ENCODE measurements at places on chromosomes 7 and 10.

DNA sequence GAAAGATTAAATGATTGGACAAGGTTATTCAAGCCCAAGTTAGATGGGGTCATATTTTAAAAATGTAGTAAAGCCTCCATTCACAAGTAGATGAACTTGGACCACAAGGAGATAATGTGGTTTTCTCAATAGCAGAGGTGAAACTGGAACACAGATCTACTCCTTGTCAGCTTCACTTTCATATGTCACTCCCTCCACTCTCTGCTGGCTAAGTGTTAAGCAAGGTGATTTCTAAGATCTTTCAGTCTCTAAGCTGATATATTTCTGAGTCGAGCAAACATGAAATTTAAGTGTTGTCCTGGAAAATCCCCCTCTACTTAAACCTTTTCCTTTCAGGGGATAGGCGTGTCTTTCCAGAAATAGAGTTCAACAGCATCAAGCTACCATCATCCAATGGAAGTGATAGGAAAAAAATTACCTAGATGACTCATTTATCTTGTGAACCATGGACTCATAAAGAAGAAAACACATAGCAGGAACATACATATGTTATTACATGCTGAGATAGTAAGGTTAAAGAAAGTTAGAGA is 275.0 kb downstream of the PTEN start:
- no peak for DNase-seq

GRCh38 chr7:106644999-106645398 is 16.0 kb downstream of the CCDC71L start:
- DNase-seq: no peak

- DNase-seq: no peak
These were observed 23.0 kb downstream of the CDC123 start for GRCh38 chr10:12218991-12219390.

DNA sequence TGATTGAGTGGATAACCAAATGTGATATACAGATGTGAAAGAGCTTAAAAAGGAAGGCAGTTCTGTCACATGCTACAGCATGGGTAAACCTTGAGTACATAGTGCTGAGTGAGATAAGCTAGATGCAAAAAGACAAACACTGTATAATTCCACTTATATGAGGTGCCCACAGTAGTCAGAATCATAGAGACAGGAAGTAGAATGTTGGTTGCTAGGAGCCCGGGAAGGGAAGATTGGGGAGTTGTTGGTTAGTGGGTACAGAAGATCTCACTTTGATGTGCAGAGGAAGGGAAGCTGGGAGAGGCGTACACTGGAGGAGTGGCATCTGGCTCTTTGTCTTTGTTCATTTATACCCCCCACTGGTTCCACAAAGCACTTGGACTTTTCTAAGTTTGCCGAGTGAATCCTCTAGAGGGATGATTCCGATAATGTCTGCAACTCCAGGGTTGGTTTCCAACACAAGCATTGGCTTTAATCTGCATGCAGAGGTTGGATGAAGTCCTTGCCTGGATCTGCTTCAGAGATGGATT is 39.5 kb downstream of the TSPAN14 start:
- DNase-seq: no peak

DNA sequence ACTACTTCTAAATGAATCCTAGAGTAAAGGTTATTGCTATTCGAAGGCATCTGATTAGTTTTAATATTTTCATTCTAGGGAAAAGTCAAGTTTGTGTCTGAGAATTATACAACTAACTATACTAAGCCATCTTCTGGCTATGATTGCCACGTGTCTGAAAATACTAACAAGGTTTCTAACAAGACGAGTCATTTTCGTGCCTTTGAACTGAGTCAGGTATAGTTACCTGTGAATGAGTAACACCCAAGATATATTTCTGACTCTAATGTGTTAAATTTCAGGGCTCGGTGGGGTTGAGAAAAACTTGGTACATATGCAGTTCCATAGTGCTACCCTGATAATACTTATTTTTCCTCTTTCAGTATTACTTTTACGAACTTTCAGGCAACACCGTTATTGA is 35.5 kb downstream of the TASOR2 start:
- no peak for DNase-seq

DNA sequence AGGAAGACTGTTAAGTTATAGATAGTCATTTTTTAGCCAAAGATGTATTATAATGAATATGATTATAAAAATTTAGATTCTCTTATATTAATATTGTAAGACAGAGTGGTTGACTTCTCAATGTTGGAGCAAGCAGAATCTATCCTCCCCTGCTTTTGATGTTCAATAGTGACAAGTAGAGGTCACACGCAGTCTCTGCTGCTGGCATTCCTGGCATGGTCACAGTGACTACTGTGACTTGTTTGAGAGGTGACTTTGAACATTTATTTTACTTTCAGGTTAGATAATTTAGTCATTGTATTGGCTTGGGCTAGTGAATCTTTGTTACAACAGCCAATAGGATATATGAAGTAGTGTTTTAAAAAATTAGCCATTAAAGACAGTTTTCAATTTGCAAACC is 13.7 kb upstream of the CD36 start:
- no peak for DNase-seq

DNA sequence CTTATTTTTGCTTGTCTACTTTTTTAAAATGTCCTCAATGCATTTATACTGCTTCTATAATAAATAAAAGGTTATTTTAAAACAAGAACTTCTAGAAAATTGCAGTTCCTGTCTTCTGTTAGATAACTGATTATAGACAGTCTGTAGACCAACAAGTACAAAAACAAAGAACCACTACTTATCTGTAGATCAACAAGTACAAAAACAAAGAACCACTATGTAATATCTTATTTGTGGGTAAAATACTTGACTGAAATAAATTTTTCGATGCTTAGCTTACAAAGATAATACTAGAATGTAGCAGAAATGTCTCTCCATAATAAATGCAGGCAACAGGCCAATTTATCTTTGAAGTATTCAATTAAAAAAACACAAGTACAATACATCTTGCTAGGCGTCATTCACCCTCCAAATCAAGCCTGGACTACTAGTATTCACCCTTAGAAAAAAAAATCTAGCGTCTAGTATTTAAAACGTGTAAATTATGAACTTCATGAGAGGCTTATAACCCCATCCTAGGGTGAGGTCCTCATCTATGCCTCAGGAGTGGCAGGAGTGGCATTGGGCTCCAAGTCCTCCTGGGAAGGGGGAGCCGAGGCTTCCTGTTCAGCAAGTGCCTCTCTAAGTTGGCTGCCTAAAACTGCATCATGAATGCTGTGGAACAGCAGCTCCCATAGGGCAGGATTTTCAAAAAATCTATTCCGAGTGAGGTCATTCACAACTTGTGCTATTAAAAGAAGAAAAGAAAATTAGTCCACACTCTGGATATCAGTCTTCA is 26.6 kb downstream of the PSMC2 start:
- no peak for DNase-seq

GRCh38 chr10:95319239-95319638 is 28.4 kb upstream of the PDLIM1 start:
- no peak for DNase-seq

- DNase-seq: no peak
These were observed 119.3 kb downstream of the HDAC9 start for GRCh38 chr7:18614841-18615240.

DNA sequence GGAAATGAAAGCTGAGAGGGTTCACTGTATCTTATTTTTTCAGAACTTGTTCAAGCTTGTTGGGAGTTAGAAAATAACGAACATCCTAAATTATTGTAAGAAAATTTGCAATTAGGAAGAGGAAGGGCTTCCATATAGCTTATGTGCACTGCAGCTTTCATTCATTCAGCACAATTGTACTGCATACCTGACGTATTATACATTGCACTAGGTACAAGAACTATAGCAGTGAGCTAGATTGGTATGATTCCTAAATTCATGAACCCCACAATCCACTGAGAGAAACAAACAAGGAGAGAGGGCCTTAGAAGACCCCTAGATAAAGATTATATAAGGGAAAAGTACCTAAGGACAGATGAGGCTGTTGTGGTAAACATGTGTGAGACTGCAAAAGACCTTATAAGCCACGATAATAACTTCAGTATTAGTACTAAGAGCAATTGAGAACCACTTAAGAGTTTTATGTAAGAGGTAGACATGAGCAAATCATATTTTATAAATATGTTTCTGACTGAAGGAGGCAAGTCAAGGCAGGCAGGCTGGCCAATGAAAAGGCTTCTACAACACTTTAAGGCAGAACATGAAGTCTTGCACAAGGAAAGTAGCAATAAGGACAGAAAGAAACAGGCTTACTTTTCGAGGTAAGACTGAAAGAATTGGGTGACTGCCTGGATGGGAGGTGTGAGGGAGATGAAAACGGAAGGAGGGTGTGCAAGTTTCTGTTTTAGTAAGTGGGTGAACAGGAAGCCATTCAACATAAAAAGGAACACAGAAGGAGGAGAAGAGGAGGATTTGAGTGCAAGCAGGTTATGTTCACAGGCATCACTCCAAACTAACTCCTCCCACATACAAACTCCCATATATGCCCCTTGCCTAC is 77.9 kb upstream of the LRRN3 start:
- no peak for DNase-seq

GRCh38 chr7:151539088-151539671 is 19.5 kb upstream of the RHEB start:
- no peak for DNase-seq

GRCh38 chr7:106031300-106032035 is 68.4 kb downstream of the CDHR3 start:
- DNase-seq: no peak

- DNase-seq: no peak
These were observed 7.6 kb downstream of the CALCR start for GRCh38 chr7:93566876-93567275.

DNA sequence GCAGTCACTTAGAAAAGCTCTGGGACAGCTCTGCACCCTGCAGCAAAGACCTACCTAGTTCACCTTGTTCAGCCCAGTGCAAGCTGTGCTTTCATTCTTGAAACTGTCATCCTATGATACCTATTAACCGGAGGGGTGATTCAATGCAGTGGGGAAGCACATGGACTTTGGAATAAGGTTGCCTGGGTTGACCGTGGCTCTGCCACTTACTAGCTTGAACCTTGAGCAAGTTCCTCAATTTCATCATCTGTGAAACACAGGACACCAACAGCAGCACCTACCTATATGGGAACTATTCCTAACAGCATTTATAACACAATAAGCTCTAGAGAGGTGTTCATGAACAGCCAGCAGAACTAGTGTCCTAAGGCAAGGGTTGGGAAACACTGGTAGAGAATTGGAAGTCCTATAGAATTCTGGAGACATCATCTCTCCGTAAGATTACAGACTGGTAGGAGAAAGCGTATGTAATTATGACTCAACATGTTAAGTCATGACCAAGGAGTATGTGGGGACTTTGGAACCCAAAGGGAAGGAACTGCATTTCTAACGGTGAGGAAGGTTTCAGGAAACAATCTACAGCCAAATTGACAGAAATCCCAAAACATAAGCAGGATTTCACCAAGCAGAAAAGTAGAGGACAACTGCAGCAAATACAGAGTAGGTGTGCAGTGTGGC is 270.0 kb downstream of the USP6NL start:
- no peak for DNase-seq

GRCh38 chr10:95537542-95537927 is 23.6 kb downstream of the SORBS1 start:
- no peak for DNase-seq

DNA sequence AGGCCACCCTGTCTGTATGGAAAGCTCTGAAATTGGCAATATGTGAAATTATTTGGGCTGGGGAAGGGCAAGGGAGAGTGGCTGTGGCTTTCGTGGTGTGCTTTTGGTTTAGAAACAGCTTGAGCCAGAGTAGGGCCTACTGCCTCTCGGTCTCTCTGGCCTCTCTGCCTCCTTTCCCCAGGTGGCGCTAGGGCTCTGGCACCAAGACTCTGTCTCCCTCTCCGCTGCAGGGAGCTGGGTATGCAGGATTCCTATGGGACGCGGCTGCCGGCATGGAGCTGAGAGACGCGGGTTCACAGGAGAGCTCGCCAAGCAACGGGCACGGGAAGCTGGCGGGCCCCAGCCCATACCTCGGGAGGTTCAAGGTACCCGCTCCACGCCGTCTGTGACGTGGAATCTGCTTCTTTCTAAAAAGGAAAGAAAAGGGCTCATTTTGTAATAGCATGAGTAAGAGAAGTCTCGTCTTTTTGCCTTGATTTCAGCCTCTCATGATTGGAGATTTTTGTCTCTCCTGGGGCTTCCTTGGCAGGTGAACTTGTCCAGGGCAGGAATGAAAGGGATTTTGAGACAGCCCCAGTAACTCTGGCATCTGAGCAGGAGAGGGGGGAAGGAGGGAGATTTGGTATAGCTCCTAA is 105.1 kb upstream of the ANLN start:
- DNase-seq: no peak

- no peak for DNase-seq
These were observed 498.7 kb upstream of the MKI67 start for GRCh38 chr10:128624656-128625530.

GRCh38 chr7:98956937-98957336 is 78.6 kb downstream of the TRRAP start:
- no peak for DNase-seq

Data from stimulated activated CD4-positive, alpha-beta T cell treated with anti-CD3 and anti-CD28 coated beads, Interleukin-1b, Interleukin-23, amount 100 ng/mL, for 1 hour (primary cell).